ENCODE measurements at places on chromosomes 3 and 15.

DNA sequence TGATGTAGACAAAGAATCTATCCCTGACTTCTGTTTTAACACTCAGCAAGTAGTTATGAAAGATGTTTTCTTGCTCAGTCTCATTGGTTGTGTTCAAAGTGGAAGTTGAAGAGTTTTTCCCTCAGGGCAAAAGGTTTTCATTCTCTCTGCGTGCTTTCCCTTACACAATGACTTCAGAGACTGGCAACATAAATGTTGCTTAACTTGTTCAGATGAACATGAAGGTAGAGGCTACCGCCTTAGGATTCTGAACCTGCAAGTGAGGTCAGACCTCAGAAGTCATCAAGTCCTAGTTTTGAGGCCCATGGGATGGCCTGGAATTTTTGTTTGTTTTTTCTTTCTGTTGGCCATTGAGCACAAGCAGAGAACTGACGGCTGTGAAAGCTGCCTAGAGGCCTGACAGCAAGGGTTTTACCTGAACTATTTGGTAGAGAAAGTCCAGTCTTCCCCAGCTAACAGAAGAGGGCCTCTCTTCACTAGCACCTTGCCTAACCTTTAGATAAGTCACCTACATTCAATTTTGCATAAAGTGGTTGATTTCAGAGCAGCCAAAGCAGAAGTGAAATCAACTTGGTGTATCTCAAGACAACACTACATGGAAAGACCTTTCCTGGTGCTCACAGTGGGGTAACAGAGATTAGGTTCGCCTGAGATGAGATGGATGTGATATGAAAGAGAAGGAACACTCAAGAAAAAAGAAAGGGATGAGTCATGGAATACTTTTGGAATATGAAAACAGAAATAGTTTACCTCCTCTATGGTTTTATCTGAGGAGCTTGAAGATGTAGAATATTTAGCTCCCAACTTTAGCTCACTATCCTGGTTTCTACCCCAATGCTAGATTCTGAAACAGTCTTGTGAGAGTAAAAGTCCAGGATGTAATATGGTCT, 53.6 kb upstream of the AP4E1 start:
- no peak for DNase-seq

GRCh38 chr3:156542101-156543042, 12.5 kb downstream of the SSR3 start:
- DNase-seq = no peak

- no peak for DNase-seq
Observed at GRCh38 chr3:186361246-186361761, 730 bp downstream of the DGKG start.

GRCh38 chr3:188090620-188091309, 63.2 kb upstream of the LPP start:
- no peak for DNase-seq

DNA sequence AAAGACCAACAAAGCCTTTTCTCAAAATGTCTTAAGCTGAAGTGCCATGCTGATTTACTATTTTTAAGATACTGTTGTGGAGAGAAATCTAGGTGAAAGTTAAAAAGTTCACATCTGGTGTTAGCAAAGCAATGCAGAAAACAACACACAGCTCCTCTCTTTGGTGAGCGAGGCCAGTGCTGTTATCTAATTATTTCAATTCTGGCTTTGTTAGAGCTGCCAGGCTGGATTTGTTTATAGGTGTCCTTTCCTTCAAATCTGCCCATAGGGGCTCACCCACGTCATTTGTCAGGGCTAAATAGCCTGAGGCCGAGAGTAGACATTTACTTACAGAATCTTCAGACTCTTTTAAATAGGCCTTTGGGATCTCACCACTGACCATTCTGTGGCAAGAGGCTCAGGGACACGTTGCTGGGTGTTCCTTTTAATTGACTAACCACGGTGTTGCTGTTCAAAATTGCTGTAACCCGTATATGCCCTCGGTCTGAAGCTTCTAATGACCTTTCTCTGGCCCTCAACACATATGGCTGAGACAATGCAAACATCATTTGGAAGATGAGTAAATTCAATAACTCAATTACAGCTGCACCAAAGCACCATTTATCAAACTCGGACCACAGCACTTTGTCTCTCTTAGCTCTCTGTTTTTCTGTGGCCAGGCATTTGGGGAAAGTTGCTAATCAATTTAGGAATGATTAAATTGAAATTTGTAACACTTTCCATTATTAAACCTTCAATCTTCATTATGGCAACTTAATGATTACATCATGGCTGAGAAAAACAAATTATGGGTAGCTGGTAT, 152.6 kb downstream of the PDZRN3 start:
- DNase-seq = no peak

DNA sequence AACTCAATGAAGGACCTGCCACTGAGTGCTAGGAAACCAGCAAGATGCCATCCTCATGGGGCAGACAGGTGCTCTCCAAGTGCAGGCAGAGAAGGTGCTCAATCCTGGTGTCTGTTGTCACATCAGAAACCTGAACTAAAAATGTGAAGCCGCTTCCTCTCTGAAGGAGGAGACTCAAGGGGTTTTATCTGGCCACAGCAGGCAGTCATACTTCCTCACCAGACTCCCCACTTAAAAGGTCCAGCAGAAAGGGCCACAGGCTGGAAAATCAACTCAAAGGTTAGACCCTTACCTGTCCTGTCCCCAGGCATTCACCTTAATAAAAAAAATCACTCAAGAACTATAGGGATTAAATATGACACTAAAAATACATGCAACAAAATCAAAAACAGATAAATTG, 4.8 kb downstream of the CCDC12 start:
- DNase-seq = no peak

- no peak for DNase-seq
Observed at GRCh38 chr3:123621186-123621849, 36.5 kb upstream of the HACD2 start.

GRCh38 chr3:162285259-162285658, 788.7 kb downstream of the OTOL1 start:
- no peak for DNase-seq

DNA sequence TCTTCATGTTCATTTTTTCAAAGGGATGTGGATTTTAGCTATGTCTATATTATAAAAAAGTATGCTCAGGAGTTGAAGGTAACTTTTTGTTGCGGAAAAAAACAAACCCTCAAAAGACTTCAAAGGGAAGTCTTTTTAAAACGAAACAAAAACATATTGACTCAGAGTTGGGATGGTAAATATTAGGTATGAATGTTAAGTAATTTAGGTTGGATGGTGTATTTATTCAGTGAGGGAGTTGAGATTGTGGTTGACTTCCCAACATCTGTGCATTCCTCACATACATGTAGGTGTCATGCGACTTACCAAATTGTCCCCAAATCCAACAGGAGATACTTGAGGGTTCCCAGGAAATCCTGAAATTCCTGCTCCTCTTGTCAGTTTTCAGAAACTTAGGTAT, 32.7 kb upstream of the PLSCR5 start:
- DNase-seq = no peak

GRCh38 chr15:101210058-101210457, 41.8 kb downstream of the CHSY1 start:
- no peak for DNase-seq

DNA sequence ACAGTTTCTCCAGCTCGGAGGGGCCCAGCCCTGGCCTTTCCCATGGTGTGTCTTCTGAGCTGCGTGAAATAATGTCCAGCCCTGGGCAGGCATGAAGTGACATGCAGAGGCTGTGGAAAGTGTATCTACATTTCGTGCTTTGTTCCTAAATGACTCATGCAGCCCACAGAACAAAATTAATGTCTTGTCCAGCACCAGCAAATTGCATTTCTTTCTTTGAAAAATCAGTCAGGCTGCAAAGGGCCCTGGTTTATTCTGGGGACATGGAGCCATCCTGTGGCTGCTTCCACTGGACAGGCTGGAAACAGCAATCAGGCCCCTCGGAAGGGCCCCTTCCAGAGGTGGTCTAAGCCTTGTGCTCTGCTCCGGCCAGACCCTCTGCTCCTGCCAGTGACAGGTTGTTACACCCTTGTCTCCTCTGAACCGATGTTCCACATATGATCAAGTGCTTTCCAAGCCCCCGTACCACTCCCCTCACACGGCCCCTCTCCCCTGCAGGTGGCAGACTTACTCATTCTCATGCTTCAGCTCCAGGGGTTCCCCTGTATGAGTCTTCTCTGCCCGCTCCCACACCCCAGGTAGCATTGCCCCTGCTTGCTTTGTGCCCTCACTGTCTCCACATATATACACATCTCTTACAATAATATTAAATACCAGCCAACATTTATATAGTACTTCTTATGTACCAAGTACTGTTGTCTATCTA, 33.7 kb downstream of the CRYGS start:
- DNase-seq = no peak

Data from CD4-positive, alpha-beta T cell treated with Interleukin-1 beta for 1 hour (primary cell).